ENCODE measurements at places on chromosomes 7 and 10.
A peak's percentile ranks its signal among the peaks of the same experiment; 100 is the strongest.

GRCh38 chr7:132465516-132465915 is 110.8 kb downstream of the PLXNA4 start:
- no peak for DNase-seq

DNA sequence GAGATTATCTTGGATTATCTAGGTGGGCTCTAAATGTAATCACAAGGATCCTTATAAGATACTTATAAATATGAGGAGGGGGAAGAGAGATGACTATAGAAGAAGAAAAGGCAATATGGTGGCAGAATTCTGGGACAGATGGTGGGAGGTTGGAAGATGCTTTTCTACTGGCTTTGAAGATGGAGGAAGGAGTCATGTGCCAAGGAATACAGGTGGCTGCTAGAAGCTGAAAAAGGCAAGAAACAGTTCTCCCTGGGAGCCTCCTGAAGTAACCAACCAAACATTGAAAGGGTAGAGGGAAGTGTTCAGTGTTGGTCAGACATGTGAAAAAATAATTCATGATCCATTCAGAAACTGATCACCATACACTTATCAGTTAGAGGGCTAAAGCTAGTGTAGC is 213.3 kb downstream of the WDR11 start:
- no peak for DNase-seq

DNA sequence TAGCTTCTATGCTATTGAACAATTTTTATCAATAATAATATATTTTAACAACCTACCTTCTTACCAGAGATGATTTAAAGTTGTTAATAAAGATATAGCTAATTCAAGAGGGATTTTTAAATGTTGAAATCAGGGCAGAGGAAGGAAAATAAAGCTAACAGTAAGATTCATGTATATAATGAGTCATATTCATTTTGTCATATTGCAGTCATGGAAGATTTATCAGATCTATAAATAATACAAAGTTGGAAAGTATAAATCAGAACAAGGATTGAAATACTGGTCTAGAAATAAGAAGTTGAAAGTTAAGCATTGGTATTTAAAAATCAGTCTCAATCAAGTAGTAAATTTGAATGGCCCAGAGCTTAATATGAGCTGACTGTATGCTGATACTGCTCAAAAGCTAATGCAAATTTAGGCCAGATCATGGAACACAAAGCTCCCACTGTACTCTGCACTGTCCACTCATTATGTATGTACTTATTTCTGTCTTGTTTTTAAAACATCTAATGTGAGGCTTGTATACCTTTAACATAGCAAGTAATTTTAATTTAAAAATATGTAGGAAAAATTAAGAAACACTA is 196.9 kb downstream of the ZEB1 start:
- no peak for DNase-seq

DNA sequence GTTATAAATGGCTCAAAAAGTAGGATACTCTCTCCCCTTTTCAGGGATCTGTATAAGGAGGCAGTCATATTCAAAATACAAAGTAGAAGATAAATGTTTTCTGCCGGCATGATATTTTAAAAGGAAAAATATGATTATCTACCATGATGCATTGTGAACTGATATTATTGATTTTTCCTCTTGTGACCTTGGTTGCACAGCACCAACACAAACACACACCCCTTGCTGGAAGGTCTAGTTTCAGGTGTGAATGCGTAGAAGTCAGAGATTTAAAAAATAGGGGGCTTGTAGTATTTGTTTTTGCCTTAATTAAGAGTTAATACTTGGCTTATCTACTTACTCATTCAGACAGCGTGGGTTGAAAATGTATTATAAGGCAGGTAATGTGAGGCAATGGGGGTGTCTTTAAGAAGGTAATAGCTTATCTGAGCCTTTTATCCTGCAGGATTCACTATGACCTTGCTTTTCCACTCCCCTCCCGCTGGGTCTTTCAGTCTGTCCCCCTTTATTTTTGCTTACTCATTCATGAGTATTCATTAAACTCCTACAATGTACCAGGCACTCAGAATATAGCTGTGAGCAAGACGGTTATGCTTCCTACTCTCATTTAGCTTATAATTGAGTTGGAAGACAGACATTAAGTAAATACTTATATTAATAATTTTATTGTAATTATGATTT is 390.6 kb downstream of the SDK1 start:
- DNase-seq: no peak

DNA sequence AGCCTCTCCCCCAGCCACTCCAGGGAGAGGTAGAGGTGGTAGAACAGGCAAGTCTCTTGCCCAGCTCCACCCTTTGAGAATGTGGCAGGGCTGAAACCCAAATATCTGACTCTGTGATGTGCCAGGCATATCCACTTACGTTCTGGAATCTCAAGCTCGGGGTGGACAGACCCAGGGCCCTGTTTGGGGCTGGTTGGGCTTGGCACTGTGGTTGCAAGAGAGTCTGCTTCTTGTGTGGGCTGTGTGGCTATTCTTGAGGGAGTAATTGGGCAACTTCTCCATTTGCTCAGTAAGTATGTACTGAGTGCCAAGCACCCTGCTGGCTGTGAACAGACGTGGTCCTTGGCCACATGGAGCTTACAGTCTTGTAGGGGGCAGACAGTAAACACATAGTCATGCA is 4.7 kb downstream of the UBTD1 start:
- no peak for DNase-seq

- DNase-seq: peak; percentile 23
Measured at GRCh38 chr10:93124580-93125318, 51.1 kb downstream of the CYP26A1 start.

GRCh38 chr7:131652934-131653333 is 96.5 kb upstream of the PODXL start:
- DNase-seq: no peak

GRCh38 chr10:113086282-113086681 is 136.2 kb downstream of the TCF7L2 start:
- DNase-seq: no peak

GRCh38 chr7:601595-602340 is 82.1 kb upstream of the PDGFA start:
- DNase-seq: peak; percentile 61

DNA sequence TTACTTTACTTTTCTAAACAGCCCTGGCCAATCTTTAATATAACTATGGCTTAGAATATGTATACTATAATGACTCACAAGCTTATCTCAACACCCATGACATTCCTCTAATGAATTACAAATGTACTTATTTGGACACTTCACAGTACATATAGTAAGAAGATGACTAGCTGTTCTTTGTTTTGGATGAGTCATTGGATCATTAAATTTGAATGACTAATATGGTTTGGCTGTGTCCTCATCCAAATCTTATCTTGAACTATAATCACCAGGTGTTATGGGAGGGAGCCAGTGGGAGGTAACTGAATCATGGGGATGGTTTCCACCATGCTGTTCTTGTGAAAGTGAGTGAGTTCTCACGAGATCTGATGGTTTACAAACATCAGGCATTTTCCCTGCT is 807.5 kb upstream of the SORCS1 start:
- no peak for DNase-seq

DNA sequence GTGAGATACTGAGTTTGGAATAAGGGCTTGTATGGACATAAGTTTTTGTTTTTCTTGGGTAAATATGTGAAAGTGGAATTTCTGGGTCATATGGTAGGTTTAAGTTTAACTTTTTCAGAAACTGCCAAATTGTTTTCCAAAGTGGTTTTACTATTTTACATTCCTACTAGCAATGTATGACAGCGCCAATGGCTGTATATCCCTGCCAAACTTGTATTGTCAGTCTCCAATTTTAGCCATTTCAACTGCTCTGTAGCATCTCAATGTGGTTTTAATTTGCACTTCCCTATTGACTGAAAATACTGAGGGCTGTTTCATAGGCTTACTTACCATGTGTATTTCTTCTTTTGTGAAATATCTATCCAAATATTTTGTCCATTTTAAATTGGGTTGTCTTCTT is 90.5 kb upstream of the ZNF32 start:
- no peak for DNase-seq

- DNase-seq: no peak
Measured at GRCh38 chr7:104846731-104847130, 167.3 kb upstream of the KMT2E start.

DNA sequence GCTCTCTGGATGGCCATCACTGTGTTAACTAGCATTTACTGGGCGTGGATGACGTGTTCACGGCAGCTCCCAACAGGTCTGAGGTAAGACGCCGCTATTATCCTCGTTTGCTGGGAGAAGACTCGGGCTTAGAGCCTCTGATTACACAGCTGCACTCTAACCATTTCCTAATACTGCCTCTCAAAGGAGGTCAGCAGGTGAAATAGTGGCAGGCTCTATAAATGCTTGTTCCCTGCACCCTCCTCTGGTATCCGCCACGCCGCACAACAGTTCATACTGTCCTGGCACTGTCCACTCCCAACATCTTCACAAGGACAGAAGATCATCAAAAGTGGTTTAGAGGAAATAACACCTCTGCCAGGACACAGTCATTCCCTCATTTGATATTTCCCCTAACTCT is 28.3 kb downstream of the HIPK2 start:
- no peak for DNase-seq

- no peak for DNase-seq
Measured at GRCh38 chr7:15607529-15608210, 45.9 kb upstream of the AGMO start.

GRCh38 chr10:131127610-131128009 is 183.9 kb downstream of the TCERG1L start:
- DNase-seq: no peak

DNA sequence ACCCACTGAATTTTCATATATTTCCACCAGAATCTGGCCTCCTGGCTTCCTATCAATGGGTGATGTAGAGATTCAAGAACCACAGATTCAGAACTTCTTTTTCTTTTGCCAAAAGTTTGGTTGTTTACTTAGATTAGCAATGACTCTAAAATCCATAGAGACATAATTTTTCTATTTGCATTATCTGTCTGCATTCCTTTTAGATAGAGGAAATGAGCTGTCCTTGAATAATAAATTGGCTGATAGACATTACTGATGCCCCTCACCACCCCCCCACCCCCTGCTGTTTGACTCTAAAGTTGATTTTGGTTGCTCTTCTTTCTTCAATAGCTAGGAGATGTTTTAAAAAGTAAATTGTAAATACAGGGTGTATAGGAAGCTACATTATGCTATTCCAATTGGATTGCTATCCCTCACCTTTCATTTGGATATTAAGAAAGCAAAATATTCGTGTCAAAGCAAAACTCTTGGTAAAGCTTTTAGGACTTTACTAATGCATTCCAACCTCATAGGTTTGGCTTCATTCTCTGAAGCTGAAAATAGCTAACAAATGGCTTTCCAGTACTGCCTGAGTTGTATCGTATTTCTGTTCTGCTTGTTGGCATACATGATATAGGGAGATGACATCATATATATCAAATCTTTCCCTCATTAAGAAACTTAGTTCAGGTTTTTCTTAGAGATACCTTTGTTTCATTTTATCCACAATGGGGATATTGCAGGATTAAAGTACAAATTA is 606.0 kb downstream of the ARL4A start:
- no peak for DNase-seq

GRCh38 chr10:35743851-35744250 is 101.8 kb upstream of the FZD8 start:
- no peak for DNase-seq

DNA sequence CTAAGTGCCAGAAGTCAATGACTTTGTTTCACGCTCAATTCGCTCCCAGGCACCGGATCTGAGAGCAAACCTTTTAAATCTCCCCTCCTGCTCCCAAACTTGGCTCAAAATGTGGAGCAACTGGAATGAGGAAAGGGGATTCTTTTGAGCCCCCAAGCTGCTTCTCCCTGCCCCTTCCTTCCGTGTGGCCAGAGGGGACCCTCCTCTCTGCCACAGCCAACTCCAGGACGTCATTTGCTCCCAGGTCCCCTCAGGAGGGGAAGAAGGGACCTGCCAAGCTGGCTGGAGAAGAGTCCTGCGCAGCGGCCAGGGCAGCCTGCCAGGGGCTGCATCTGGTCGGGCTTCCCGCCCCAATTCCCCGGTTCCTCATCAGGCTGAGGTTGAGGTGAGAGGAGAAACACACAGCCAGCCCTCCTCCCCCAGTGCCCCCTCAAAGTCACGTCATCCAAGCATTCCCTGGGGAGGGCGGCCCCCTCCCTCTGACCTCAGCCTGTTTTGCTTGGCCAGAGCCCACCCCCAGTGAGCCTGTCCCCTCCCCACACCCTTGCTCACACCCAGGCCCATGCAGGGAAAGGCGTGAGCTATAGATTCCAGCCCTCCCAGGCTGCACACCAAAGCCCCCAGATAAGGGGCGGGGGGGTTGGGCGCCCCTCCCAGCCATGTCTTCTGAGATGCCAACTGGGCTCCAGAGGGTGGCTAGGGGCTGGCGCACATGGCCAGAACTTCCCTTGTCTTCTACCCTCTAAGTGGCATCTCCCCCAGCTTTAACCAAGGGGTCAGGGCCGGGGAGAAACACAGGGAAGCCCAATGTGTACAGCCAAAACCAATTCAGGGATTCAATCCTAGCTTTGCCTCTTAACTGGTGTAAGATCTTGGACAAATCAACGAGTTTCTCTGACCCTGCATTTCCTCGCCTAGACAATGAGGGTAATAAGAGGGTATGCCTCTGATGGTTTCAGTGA is 35.0 kb downstream of the SH3PXD2A start:
- DNase-seq: peak; percentile 56

DNA sequence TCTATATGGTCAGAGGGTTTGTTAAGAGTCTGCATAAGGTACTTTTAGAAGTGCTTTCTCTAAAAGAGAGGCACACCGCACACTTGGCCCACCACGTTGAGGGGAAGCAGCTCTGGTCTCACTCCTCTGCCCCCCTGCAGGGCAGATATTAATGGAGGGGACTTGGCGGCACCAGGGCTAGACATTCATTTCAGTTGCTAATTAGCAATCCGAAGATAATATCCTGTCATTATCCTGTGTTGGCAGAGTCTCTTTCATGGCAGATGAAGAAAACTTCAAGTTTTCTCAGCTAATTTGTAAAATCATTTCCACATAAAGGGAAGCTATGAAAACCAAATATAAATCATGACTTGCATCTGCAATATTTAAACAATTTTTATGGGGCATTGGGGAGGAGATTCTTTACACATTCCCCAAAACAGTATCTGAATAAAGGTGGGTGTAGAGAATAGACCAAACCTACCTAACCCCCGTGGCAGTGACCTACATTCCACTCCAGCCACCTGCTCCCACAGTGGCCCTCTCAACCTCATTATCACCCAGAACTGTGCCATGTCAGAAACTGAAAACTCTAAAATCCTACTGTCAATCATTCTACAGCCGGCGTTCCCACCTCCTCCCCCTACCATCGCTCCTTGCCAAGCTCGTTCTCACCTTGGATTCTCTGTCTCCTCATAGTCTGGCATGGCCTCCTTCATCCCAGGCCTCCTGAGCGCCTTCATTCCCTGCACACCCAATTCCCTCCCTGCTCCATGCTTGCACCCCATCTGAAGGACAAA is 54.1 kb upstream of the STK17A start:
- no peak for DNase-seq

GRCh38 chr7:26533217-26533616 is 241.6 kb downstream of the SNX10 start:
- DNase-seq: no peak

GRCh38 chr10:125041856-125042506 is 100.1 kb downstream of the ZRANB1 start:
- no peak for DNase-seq

GRCh38 chr10:44427037-44427436 is 42.1 kb upstream of the CXCL12 start:
- no peak for DNase-seq
